ENCODE measurements at places on chromosomes 3 and 15.
A peak's percentile ranks its signal among the peaks of the same experiment; 100 is the strongest.

GRCh38 chr3:98259-98654 lies 98.3 kb upstream of the CHL1 start:
- DNase-seq: no peak

GRCh38 chr3:25587975-25588374 lies 76.7 kb downstream of the TOP2B start:
- no peak for DNase-seq

GRCh38 chr3:93843981-93844380 lies 129.7 kb downstream of the PROS1 start:
- no peak for DNase-seq

GRCh38 chr3:64150623-64151207 lies 74.6 kb downstream of the PRICKLE2 start:
- peak; percentile 80 for DNase-seq

- DNase-seq: no peak
These were observed 210.5 kb upstream of the TLE3 start for GRCh38 chr15:70308011-70308734.

DNA sequence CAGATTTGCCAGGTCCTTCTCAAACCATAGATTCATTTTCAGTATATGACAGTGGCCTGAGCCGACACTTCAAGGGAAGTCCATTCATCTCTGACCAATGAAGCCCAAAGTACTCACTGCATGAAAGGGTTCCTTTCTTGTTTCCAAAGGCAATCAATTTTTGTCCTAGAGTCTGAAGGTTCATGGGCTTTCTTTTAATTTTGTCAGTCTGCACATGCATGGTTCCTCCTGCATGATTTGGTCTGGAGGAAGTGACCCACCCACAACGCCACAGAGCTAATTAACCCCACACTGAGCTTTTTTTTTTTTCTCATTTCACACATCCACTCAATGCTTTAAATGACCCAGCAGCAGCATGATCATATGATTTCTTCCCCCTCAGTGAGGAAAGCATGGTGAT lies 216.4 kb downstream of the TIGIT start:
- no peak for DNase-seq

GRCh38 chr15:31080591-31081014 lies 20.9 kb downstream of the TRPM1 start:
- DNase-seq: no peak

DNA sequence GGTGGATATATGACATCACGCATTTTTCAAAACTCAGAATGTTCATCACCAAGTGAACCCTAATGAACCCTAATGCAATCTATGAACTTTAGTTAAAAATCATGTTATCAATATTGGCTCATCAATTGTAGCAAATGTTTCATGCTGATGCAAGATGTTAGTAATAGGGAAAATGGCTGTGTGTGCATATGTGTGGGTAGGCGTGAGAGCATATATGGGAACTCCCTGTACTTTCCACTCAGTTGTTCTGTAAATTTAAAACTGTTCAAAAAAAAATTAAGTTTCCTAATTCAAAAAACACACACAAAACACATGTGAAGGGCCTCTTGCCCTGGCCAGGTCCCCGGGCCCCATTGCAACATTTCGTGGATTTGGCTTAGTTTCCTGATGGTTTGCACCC lies 89.7 kb upstream of the PROK2 start:
- no peak for DNase-seq

- DNase-seq: no peak
These were observed 77.0 kb downstream of the TMEM108 start for GRCh38 chr3:133115176-133115575.

GRCh38 chr15:45093622-45094357 lies 20.2 kb downstream of the DUOX2 start:
- no peak for DNase-seq

GRCh38 chr3:130014526-130014925 lies 40.0 kb downstream of the TRH start:
- DNase-seq: no peak

GRCh38 chr15:45802140-45802539 lies 167.3 kb downstream of the SQOR start:
- peak; percentile 71 for DNase-seq

DNA sequence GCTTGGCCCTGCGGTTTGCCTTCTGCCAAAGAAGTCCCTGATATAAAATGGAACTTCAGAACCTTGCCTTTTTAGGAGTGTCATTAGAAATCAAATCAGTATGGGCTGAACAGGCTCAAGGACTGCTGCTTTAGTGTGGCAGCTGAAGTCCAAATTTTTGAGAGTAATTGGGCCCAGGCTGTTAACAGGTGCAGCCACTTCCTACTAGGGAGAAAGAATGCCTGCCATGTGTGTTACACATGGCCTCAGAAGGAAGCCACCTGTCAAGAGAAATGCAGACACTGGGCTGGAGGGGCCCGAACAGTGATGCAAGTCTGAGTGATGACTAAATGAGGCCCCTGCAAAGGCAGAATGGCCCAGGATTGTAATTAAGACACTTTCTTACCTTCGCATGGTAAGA lies 786.7 kb upstream of the CFAP20DC start:
- no peak for DNase-seq

GRCh38 chr15:93452537-93453211 lies 363.7 kb upstream of the RGMA start:
- no peak for DNase-seq

- DNase-seq: no peak
These were observed 997.8 kb upstream of the CFAP20DC start for GRCh38 chr3:60047426-60048200.

DNA sequence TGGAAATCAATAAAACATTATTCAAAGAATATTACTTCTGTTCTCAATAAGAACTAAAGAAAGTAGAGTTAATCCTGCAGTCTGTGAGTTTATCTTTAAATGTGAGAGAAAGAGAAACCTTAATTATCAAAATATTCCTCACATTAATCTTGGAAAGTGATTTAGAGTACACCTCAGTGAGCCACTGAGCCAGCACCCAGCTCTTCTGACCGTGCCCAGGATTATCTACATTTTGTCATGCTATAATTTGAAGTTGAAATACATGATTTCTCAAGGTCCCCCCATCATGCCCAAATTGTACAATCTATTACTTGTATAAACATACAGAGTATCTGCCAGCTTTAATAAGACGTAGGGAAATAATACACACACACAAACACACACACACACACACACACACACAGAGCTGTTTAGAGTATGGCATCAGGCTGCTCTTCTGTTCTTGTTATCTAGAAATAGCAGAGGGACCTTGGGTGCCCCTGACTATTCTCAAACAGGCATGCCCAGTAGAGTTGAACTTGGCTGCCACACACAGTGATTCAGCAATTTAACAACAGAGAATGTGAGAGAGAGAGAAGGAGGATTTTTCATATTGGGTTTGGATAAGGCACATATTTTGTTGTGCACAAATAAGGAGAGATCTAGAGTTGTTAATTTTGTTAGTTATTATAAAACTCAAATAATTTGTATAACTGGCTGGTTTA lies 74.4 kb downstream of the P2RY1 start:
- DNase-seq: no peak

- no peak for DNase-seq
These were observed 105.9 kb downstream of the B3GALNT1 start for GRCh38 chr3:160999274-160999673.

DNA sequence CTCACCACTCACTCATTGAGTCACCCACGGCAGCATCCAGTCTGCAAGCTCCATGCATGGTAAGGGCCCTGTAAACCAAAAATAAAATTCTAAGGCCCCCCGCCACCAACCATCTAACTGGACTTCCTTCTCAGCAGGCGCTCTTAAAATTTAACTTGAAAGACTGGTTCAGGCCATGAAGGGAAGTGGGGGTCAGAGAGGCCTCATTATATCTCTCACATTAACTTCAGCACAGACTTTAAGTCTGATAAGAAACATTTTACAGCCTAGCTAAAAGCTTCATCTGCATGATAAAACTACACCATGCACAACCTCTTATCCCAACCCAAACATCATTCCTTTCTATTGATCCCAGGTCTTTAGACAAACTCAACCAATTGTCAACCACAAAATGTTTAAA lies 38.5 kb downstream of the FBLN2 start:
- no peak for DNase-seq

DNA sequence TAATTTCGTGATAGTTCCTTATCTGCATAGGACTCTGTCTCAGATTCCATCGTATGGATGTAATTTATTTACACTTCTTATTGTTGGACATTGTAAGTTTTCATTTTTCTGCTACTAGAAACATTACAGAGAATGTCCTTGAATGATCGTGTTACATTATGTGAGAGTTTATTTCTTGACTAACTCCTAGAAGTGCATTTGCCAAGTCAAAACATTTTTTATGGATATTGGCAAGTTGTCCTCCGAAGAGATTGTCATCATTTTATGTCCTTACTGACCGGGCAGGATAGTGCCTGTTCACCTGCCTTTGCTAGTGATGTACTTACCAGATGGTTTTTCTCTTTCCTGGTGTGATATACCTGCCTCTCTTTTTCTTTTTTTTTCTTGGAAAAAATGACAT lies 13.4 kb downstream of the ASB7 start:
- no peak for DNase-seq

GRCh38 chr3:13110678-13111116 lies 37.5 kb upstream of the IQSEC1 start:
- DNase-seq: peak; percentile 22

DNA sequence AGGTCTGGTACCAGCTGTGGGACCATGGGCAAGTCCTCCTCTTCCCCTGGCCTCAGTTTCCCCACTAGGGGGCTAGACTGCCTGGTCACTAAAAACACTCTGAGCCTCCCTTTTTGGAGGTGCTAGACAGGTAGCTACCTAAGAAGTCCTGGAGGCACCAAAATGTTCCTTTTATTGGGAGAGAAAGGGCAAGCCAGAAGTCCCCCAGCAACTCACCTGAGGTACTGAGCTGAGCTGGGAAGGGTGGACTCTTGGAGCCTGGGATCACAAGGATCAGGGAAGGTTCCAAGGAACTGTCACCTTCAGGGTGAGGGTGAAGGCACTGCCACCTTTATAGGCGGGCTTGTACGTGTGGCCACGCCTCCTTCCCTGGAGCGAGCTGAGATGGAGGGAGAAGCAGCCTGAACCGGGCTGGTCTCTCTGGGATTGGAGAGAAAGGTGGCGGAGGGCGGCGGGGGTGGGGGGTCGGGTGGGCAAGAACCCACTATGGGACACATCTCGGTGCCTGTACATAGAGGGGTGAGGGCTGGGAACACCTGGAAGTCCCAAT lies at the start of gene CYP1A1:
Gene CYP1A1 (minus strand): TSS at position 304 of the 550 bp plus-strand sequence. CDS start 2,431 bp downstream, outside the sequence.
- DNase-seq: peak; percentile 5

Data from NCI-H2029 (cell line).